Fibroblast of skin of right biceps (primary cell): ENCODE measurements at places on chromosomes 7 and 10.

DNA sequence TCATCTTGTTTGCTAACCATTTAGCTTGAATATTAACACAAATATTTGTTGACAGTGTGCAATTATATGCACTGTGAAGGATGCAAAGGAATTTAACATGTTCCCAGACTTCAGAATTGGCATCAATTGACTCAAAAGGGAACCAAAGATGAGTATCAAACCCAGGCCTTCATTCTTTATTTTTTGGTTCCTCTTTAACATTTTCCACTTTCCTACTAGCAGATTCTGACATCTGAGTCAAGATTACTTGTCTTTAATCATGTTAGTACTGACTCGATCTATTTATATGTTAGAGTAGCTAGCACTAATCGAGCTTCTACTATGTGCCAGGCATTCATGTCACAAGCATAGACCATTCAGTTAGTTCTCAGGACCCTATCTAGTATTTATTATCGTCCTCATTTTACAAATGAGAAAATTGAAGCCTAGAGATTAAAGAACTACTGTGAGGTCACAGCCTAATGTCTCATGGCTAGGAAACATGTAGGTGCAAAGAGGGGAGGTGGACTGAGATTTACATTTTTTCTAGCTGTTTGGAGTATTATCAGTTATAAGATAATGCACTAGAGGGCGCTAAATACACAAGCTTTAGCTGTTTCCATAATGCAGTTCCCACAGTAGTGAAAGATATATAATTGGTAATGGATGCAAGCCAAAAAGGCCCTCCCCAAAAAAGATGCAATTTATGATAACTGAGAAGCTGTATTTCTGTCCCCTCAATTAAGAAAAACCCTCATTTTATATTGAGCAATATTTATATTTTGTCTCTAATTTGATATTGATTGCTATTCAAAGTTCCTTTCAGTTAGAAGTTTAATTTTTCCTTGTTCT lies 32.9 kb upstream of the KMT2E start:
- DNase-seq = peak; percentile 60

DNA sequence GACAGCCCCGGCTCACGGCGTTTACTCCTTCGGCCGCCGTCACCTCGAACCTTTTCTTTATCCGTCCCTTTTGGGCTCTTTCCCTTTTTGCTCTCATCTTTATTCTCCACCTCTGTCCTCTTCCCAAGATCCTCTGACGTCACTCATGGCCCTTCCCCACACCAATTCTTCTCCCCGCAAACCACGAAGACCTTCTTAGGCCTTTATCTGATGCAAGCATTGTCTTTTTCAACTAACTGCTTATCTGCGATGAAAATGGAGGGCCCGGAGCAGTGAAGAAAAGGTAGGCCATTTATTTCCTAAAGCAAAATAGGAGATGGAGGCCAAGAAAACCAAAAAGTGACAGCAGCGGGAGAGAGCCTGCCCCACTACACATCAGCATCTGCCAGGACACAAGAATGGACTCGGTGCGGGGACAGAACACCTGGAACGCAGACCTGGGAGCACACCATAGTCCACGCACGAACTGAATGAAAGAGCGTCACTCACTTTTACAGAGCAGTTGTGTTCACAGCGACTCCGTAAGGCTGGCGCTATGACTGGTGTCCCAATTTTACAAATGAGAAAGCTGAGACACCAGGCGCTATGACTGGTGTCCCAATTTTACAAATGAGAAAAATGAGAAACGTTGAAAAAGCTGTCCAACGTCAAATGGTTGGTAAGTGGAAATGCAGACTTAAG lies 45.3 kb downstream of the ZNF777 start:
- DNase-seq = peak; percentile 39

DNA sequence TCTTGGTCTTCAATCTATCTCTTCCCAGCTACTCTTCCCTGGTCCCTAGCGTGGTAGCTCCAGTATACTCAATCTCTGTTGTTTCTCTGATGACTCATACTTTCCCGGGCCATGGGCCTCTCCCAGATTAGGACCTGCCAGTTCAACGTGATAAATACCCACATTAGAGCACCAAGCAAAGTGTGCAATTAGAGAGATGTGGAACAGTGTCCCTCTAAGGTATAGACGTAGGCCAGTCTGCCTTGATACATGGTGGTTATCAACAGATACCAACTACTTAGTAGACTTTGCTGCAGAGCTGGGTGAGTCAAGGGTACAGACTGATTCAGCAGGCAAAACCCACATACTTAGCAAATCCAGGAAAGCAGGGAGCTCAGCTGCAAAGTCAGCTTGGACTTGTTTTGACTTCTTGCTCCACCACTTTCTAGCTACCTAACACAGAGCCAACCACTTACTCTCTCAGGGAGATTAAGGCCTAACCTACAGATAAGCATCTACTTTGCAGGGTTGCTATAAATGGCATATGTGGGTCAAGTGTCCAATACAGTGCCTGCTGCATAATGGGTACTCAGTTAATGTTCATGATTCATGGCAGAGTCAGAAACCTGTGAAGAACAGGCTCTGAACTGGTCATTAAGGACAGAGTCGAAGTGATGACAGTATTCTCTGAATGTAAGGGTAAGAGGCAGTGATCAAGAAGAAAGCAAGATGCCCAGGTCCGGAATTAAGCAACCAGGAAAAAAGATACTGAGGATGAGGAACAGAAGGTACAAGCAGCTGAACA lies 176.1 kb downstream of the CHN2 start:
- no peak for DNase-seq

- DNase-seq = no peak
These were observed 34.5 kb downstream of the CHN2 start for GRCh38 chr7:29229066-29229465.

DNA sequence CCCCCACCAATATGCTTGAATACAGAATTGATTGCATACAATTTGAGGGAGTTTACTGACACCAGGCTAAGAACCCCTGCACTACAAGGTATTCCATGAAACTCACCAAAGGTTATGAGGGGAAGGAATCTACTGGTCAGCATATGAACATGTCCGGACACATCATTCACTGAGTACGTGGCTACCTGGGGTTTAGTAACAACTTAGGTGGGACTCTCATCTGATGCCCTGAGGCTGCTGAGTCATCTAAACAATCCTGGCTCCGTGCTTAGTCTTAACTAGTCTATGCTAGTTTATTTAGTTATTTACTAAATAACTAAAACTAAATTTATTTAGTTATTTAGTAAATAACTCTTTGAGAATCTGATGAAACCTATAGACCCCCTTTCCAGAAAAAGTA lies 11.3 kb downstream of the PI4K2A start:
- no peak for DNase-seq

GRCh38 chr7:127876393-127876792 lies 154.8 kb downstream of the LRRC4 start:
- peak; percentile 72 for DNase-seq

- no peak for DNase-seq
These were observed 35.3 kb upstream of the ZNF92 start for GRCh38 chr7:65338346-65338745.

- peak; percentile 81 for DNase-seq
These were observed 31.2 kb downstream of the COL17A1 start for GRCh38 chr10:104054430-104054829.

DNA sequence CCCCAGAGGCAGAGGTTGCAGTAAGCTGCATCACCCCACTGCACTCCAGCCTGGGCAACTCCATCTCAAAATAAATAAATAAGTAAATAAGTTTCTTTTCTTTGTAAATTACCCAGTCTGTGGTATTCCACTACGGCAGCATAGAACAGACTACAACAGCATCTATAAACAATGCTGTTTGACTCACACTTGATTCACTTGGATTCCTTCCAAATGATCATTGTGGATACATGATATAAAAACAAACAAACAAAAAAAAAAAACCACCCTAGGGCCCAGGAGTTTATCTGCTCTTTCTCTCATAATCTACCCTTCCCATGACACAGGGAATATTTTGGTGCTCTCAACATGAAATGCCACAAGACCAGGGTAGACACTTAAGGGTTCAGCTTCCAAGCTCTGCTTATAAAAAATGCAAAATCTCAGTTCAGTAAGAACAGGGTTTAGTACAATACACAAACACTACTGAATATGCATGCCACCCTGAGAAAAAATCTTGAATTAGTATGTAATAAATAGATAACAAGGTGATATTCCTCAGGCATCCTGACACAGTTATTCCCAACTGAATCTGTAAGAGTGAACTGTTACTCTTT lies 200.9 kb downstream of the FAM107B start:
- DNase-seq = peak; percentile 33

DNA sequence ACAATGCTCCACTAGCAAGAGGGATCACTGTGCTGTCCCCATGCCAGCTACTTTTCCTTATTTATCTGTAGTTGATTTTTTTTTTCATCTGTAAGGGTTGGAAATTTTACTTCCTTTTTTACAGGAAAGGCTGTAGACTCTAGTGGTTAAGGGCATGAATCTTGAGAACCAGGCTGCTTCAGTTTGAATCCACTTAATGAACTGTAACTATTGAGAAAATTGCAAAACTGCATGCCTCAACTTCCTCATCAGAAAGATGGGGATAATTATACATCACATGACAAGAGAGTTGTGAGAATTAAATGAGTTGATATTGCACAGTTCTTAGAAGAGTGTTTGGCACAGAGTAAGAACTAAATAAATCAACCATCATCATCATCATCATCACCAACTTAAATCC lies 106.4 kb upstream of the GSDME start:
- no peak for DNase-seq

- DNase-seq = peak; percentile 88
These were observed at the start of gene ZNF32 for GRCh38 chr10:43648398-43649184. ZNF32 (minus strand) TSS chr10:43648881; CDS start chr10:43646133, 2,748 bp downstream.

DNA sequence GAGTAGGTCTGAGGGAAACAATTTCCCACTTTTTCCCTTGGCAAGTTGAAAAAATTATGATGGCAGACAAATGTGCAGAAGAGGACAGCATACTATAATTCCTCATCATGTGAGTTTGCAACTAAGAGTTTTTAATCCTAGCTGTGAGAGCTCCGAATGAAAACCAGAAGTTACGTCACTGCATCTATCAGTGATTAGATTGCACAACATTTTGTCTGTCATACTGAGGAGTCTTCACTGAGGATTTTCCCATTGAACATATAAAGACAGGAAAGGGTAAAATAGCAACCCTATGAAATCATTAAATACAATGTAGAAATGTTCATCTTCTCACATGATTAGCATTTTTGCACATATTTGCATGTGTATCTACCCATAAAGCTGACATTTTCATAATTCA lies 45.8 kb downstream of the ZNF736 start:
- DNase-seq = no peak

- no peak for DNase-seq
These were observed 243.9 kb upstream of the NPY start for GRCh38 chr7:24039991-24040624.

- no peak for DNase-seq
These were observed 113.4 kb downstream of the PLPP4 start for GRCh38 chr10:120570418-120570817.

DNA sequence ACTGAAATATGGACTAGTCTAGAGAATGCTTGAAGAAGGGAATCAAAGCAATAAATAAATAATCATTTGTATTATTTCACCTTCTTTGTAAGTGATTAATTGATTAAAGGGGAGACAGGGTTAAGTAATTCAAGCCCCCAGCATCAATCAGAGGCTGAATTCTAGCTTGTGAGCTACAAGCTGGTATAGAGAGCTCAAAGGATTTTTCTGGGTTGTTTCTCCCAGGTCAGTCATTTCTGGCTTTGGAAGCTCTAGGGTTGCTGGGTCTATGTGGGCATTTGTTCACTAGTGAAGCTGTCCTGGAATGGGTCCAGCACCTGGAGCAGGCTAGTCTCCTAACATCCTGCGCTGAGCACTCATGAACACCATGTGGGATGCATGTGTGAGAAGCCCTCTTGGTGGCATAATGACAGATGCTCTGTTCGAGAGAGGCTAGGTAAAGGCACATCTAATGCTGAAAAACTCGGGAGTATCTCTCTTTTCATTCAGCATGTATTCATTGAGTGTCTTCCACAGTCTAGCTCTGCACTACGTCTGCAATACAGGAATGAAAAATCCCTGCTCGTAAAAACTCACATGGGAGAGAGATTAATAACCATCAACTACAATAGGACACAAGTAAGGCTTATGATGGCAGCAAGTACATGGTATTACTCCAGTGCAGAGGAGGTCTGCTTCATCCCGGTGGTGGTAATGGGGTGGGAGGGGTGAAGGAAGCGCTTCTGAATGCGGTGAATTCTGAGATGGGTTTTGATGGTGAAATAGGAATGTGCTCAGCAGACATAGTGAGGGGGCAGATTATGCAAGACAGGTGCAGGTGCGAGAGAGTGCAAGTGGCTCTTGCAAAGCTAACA lies 68.0 kb upstream of the NRP1 start:
- DNase-seq = no peak

- DNase-seq = no peak
These were observed 47.4 kb upstream of the NAMPT start for GRCh38 chr7:106332201-106332600.

DNA sequence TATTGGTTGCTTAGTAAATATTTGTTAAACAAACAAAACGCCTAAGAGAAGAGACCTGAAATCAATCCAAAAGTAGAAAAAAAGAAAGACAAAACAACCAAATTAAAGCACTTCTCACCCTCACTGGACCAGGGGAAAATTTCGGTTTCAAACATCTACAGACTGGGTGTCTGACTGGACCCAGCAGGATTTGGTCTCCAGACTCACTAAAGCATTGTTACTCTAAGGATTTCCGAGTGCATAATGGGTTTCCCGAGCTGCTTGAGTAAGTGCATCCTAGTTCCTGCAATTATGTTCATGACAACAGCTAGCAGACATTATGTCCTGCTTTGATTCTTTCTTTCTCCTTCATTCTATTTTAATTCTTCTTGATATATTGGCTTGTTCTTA lies 51.8 kb upstream of the FAM3C start:
- DNase-seq = no peak

GRCh38 chr7:117097860-117098259 lies 144.6 kb downstream of the ST7 start:
- DNase-seq = no peak

DNA sequence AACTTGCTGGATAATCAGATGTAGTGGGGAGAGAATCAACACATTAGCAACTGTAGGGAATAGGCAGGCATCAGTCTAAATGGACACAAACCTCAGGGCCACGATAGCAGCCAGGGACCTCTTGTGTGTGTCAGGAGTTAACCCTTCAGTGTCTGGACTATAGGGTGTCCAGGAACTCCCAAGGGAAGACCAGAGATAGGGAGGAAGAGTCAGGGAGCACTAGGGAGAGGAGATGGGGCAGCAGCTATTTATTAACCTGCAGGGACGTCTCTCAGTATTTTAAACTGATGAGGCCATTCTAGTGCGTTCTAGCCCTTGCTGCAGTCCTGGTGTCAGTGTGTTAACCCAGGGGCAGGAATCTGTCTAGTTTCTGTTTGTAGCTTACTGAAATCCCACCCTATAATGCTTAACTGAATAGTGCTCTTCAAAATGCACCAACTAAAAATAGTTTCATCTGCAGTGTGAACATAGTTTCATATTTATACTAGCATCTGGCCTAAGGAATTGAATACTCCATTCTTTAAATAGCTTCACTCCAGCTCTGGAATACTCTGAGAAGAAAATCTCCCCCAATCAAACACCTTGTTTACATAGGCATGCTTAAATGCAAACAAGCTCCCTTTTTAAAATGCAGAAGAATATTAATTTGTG lies 62.7 kb downstream of the ARID5B start:
- DNase-seq = no peak

GRCh38 chr10:72167118-72167517 lies 48.7 kb upstream of the ANAPC16 start:
- DNase-seq = no peak
